Thoracic aorta (tissue), 2 donors: ENCODE measurements at places on chromosomes 7 and 10. TPM values are rescaled to one million over a fixed set of nuclear protein-coding genes. Genes with fewer than 3 reads are reported as not detected.
A peak's percentile ranks its signal among the peaks of the same experiment; 100 is the strongest.

- no peak for DNase-seq
- H3K4me1 ChIP-seq: no peaks in the 10 kb centered on the region
- no peak overlapping the region for H3K27ac ChIP-seq
- no peak overlapping the region for H3K4me3 ChIP-seq
Measured at GRCh38 chr10:129056734-129057689, 410.0 kb upstream of the MGMT start.

DNA sequence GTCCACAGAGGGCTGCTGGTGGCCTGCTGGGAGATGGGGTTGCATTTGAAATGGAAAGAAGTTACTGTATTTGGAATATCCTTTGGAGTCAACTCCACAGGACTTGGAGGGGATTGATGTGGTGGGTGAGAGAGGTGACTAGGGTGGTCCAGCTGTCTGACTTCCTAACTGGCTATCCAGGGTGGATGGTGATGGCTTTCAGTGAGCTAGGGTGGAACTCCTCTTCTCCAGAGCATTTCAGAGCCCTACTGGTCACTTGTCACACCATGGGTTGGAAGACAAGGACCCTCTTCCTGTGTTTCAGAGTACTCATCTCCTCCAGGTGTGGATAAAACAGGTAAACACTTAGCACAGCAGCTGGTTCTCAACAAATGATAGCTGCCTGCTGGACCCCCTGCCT, 3.3 kb upstream of the ADAMTS14 start:
- H3K4me3 ChIP-seq: no peak overlapping the region
- no peak overlapping the region for H3K27ac ChIP-seq
- no peak for DNase-seq
- H3K36me3 ChIP-seq: no peaks in the 10 kb centered on the region
- H3K27me3 ChIP-seq: no peaks in the 10 kb centered on the region
- H3K4me1 ChIP-seq: peaks cover 16% of the 10 kb centered on the region

DNA sequence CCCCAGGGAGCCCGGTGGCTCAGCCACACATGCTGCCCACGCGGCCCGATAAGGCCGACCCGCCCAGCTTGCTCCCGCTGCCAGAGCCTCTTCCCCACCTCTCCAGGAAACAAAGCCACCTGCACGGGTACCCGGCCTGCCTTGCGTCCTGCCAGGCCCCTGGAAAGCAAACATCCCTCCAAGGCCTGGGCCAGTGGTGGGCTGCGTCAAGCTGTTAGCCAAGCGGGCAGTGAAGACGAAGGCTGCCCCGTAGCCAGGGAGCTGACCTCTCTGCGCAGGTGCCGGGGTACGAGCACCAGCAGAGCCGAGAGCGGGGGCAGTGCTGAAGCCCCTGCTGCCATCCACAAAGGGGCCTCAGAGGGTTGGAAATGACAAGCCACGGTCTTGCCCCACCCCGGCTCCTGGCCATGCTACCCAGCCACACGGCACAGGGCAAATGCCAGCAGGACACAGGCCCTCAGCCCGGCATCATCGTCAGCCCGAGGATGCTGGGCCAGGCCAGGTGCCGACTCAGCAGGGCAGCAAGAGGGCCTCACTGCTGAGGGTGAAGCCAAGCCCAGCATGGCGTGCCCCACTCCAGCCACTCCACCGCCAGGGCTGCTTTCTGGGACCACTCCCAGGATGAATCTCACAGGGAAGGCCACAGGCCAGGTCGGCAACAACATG, 140.0 kb downstream of the PTPRN2 start:
- H3K27ac ChIP-seq: no peak overlapping the region
- DNase-seq: no peak
- H3K4me1 ChIP-seq: no peaks in the 10 kb centered on the region
- H3K27me3 ChIP-seq: no peaks in the 10 kb centered on the region

DNA sequence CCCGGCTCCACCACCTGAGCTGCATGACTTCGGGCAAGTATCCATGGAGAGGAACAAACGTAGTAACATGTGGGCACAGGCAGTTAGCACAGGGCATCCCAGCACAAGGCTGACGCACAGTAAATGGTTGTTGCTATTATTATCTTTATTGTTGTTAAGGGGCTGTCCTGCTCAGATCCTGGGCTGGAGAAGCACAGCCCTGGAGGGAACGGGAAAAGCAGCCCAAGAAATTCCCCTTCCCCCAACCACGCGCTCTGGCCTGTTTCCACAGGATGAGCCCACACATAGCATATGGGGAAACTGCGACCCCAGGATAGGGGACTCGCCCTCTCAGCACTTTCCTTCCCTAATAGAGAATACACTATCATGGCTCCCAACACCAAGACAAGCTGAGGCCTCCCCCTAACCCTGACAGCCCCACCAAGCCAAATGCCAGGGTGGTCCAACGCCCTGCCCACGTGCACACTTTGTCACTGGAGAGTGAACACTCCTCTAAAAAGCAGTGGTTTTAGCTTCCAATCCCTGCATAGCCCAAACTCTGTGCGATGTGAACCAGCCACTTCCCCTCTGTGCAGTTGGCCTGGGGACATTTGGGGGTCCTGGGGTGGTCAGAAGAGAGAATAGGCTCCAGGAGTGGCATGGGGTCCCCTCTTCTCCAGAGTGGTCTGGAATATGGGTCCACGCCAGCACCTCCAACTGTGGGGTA, 11.0 kb downstream of the PSD start:
- DNase-seq: no peak
- peaks cover 15% of the 10 kb centered on the region for H3K27me3 ChIP-seq
- no peak overlapping the region for H3K4me3 ChIP-seq
- H3K4me1 ChIP-seq: peaks cover 11% of the 10 kb centered on the region
- H3K27ac ChIP-seq: no peak overlapping the region

- no peak overlapping the region for H3K27ac ChIP-seq
- H3K36me3 ChIP-seq: no peaks in the 10 kb centered on the region
- no peaks in the 10 kb centered on the region for H3K27me3 ChIP-seq
Measured at GRCh38 chr7:18287482-18287881, 208.1 kb upstream of the HDAC9 start.

DNA sequence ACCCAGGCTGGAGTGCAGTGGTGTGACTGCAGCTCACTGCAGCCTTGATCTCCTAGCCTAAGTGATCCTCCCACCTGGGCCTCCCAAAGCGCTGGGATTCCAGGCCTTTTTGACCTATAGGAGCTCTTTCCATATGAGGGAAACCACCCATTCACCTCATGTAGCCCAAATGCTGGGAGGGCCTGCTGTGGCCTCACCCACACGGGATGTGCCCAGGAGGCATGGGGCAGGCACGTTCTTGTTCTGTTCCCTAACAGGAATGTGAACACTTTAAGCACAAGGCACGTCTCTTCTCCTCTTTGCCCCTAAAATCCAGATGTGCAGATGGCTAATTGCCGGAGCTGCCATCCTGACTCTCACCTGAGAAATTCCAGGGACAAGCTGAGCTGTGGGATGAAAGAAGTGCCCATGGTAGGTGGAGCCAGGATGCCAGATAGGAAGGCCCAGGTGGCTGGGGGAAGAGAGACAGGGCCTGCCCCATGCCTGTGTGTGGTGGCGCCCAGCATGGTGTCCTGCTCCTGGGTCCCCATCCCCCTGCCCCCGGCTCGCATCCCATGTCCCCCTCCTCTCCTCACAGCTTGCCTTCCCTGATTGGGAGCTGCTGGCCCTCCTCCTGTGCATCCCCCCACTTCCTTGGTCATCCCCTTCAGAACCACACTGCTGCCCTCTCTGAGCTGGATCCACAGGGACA, 17.3 kb downstream of the CAMK2B start:
- H3K27me3 ChIP-seq: no peaks in the 10 kb centered on the region
- no peaks in the 10 kb centered on the region for H3K36me3 ChIP-seq
- no peak overlapping the region for H3K27ac ChIP-seq
- no peak for DNase-seq
- no peak overlapping the region for H3K4me3 ChIP-seq

DNA sequence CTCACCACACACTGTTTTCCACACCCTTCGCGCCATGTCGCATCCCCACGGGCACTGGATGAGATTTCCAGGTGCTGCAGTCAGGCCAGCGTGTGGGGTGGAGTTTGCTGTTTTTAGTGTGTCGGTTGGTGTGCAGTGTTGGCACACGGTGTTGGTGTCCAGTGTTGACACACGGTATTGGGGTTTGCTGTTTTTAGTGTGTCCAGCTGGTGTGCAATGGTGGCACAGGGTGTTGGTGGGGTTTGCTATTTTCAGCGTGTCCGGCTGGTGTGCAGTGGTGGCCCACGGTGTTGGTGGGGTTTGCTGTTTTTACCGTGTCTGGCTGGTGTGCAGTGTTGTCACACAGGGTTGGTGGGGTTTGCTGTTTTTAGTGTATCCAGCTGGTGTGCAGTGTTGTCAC, 20.1 kb upstream of the PRKAR1B start:
- no peaks in the 10 kb centered on the region for H3K27me3 ChIP-seq
- H3K4me1 ChIP-seq: peaks cover 14% of the 10 kb centered on the region
- no peak overlapping the region for H3K4me3 ChIP-seq
- no peak for DNase-seq
- H3K27ac ChIP-seq: no peak overlapping the region

DNA sequence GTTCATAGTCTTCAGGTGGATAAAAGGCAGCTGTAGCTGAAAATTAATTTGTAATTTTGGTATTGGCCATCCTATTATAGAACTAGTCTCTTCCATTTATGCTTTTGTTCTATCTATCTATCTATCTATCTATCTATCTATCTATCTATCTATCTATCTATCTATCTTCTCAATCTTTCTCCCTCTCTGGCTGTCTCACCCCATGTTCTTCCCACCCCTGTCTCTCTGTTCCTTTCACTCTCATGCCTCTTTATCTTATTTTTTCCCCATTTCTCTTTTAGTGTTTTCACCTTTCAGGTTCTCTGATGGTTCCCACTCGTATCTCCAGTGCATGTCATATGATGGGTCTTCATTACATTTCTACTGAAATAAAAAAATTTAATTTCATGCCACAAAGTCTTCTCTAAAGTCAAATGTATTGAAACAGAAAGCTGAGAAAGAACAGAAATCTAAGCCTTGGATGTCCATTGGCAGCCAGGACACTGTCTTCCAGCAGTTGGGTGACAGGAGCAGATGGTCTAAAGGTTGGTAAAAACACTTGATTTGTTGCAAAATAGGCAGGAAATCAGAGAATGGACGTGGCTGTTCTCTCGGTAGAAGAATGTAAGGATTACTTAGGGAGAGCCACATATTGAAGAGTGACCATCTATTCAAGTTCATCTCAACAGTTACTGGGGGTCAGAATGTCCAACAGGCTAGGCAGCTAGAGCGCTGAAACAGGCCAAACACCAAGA, 127.0 kb downstream of the RELN start:
- H3K27ac ChIP-seq: no peak overlapping the region
- no peak overlapping the region for H3K4me3 ChIP-seq
- H3K27me3 ChIP-seq: no peaks in the 10 kb centered on the region
- no peaks in the 10 kb centered on the region for H3K36me3 ChIP-seq

DNA sequence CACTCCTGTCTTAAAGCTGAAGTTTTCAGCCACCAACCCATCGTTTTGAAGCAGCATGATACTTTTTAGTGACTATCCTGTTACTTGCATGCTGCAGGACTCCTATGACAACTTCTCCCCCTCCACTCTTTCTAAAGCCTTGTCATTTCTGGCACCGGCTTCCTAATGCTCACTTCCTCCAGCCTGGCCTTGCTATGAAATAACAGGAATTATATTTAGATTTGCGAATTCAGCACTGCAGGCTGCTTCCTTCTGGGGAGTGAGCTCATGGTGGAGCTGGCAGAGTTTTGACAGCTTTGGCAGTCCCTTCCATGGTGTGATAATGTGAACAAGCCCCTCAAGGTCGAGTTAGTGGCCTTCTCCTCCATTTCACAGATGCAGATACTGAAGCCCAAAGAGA, 13.4 kb downstream of the BLNK start:
- peak overlapping the region; percentile 61 for H3K27ac ChIP-seq
- no peaks in the 10 kb centered on the region for H3K27me3 ChIP-seq
- no peaks in the 10 kb centered on the region for H3K36me3 ChIP-seq
- no peak overlapping the region for H3K4me3 ChIP-seq
- H3K4me1 ChIP-seq: peaks cover 49% of the 10 kb centered on the region
- DNase-seq: peak; percentile 21

- no peaks in the 10 kb centered on the region for H3K4me1 ChIP-seq
- no peaks in the 10 kb centered on the region for H3K27me3 ChIP-seq
- no peak overlapping the region for H3K4me3 ChIP-seq
- H3K36me3 ChIP-seq: no peaks in the 10 kb centered on the region
- H3K27ac ChIP-seq: no peak overlapping the region
- DNase-seq: no peak
Measured at GRCh38 chr10:114319406-114320248, 80.6 kb downstream of the VWA2 start.

GRCh38 chr7:41007351-41007751, 695.5 kb downstream of the INHBA start:
- H3K36me3 ChIP-seq: no peaks in the 10 kb centered on the region
- no peaks in the 10 kb centered on the region for H3K4me1 ChIP-seq
- no peak overlapping the region for H3K27ac ChIP-seq
- no peak overlapping the region for H3K4me3 ChIP-seq
- no peak for DNase-seq
- no peaks in the 10 kb centered on the region for H3K27me3 ChIP-seq

DNA sequence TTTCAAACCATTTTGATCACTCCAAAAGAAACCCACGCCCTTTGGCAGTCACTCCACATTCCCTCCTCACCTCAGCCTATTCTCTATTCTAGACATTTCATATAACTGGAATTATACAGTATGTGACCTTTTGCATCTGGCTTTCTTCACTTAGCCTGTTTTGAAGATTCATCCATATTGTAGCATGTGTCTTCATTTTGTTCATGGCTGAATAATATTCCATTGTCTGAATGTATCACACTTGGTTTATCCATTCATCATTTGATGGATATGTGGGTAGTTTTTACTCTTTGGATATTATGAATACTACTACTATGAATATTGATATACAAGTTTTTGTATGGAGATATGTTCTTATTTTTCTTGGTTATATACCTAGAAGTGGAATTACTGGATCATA, 3.5 kb upstream of the OTUD1 start:
- H3K27ac ChIP-seq: no peak overlapping the region
- H3K27me3 ChIP-seq: no peaks in the 10 kb centered on the region
- no peak for DNase-seq
- no peak overlapping the region for H3K4me3 ChIP-seq
- H3K36me3 ChIP-seq: no peaks in the 10 kb centered on the region

Gene FZD8
- 21.3 TPM for total RNA-seq

Gene LRRD1
- not detected for total RNA-seq

Gene FAM20C
- total RNA-seq: 32.5 TPM

Gene KCND2
- total RNA-seq: 0.14 TPM

Gene DPYSL4
- 0.28 TPM for total RNA-seq

Gene HEPACAM2
- not detected for total RNA-seq

Gene ZNHIT1
- 43.7 TPM for total RNA-seq
